ENCODE measurements at places on chromosomes 4 and X. TPM values are rescaled to one million over a fixed set of nuclear protein-coding genes. Genes with fewer than 3 reads are reported as not detected.

GRCh38 chr4:19857380-19857779 lies 394.3 kb upstream of the SLIT2 start:
- DNase-seq = peak; percentile 8

GAGE12E gene
- total RNA-seq = not detected

DNA sequence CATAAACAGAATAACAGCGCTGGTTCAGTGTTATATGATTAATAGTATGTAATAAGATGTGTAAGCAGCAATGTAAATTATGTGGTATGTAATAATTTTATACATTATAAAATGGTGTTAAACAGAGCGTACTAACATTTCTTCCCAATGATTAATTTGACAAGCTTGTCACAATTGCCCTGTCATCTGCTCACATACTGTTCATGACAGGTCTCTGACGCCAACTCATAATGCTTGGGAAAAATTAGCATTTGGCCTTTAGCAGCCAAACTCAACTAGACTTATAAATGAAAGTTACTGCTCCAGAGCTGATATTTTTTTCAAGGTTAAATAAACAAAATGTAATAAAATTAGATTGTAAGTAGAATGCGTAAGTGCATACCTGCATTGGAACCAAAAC lies 246.8 kb downstream of the TRAM1L1 start:
- DNase-seq = no peak

SULT1B1 gene
- total RNA-seq = 8.3 TPM

CCDC110 gene
- 0.44 TPM for total RNA-seq

DNA sequence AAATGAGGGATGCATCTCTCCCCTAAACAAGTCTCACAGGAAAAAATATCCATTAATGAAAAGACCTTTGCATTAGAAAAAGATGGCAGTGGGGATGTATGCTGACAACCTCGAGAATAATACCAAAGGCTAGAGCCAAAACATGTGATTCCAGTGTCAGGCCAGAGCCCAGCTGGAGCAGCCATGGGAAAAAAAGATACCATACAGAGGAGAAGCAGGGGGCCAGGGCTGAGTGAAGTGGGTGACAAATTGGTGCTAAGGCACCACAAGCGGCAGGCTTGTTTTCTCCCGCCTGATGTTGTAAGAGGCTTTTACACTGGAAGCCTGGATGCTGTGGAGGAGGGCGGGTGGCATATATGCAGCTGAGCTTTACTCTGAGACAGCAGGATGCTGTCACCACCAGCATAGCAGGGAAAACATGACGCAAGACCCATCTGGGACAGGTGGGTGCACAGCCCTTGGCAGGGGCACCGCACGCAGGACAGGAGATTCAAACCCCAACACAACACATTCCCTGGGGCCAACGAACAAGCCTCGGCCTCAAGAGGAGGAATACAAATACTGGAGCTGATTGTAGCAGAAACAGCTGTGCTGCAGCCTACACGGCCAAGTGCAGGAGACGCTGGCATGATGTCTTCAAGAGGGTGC lies 91.9 kb downstream of the TSPAN5 start:
- no peak for DNase-seq

- DNase-seq = no peak
These were observed 371.9 kb upstream of the NWD2 start for GRCh38 chr4:36872679-36873078.

- no peak for DNase-seq
These were observed 12.4 kb upstream of the MAOA start for GRCh38 chrX:43643662-43644061.

DNA sequence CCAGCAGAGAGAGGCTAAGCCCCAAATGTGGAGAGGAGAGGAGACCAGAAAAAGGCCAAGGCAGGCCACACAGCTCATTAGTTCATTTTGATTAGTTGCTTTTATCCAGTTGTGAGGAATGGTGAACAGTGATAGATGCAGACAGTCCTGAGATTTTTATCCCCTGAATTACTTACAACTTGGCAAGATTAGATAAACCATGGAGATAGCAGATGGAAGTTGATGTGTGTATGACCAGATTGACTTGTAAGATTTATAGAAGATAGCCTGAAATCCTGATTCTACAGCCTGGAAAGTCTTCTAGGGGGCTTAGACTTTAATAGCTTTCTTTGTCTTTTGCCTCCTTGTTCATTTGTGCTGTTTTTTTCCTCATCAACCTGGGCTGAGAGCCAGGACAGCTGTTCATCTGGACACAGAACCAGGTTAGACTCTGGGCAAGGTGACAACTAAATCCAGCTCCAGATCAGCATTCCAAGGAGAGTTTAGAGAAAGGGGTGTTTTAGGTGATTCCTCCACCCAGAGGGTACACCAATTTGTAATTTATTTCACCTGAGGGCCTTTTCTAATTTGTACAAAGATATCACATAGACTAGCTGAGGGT lies 215.5 kb downstream of the SPATA18 start:
- DNase-seq = no peak

- no peak for DNase-seq
These were observed 22.0 kb downstream of the OR13H1 start for GRCh38 chrX:131565909-131566308.

GRCh38 chr4:99847362-99847976 lies 30.8 kb downstream of the DAPP1 start:
- DNase-seq = no peak

DNA sequence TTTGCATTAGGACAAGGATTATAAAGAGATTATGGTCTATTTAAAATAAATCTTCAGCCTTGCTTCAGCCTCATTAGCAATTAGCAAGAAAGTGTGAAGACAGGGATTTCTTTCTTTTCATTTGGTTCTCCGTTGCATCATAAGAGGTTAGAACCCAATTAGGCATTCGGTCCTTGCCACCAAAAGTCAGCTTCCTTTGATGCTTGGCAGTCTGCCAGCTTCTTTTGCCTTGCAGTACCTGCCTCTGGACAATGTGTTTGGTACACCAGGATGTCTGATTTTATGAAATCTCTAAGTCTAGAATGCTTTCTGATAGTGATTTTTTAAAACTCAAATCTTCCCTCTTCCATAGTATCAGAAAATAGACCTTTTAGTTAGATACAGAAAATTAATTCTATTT lies 12.4 kb downstream of the SMIM20 start:
- no peak for DNase-seq

DNA sequence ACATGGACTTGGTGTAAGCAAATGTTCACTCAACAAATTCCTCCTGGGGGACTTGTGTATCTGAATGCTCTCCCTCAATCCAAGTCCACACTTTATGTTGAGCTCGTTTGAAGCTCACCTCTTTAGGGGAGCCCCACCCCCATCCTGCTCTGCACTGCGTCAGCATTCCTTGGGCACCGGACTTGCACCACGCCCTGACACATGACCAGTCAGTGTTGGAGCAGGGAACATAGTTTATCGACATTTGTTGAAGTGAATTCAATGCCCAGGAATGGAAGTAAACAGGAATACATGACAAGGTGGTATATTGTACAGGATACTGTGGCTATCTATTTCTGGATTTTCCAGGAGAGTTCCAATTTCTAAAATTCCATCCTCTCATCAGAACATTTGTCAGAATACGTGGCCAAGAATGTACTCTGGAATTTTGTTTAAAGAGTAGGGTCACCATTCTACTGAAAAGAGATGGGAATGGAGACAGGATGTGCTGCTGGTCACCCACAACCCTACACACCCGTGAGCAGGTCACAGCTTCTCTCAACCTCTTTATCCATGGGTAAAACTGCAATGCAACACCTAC lies 60.0 kb upstream of the LNX1 start:
- peak; percentile 95 for DNase-seq

DNA sequence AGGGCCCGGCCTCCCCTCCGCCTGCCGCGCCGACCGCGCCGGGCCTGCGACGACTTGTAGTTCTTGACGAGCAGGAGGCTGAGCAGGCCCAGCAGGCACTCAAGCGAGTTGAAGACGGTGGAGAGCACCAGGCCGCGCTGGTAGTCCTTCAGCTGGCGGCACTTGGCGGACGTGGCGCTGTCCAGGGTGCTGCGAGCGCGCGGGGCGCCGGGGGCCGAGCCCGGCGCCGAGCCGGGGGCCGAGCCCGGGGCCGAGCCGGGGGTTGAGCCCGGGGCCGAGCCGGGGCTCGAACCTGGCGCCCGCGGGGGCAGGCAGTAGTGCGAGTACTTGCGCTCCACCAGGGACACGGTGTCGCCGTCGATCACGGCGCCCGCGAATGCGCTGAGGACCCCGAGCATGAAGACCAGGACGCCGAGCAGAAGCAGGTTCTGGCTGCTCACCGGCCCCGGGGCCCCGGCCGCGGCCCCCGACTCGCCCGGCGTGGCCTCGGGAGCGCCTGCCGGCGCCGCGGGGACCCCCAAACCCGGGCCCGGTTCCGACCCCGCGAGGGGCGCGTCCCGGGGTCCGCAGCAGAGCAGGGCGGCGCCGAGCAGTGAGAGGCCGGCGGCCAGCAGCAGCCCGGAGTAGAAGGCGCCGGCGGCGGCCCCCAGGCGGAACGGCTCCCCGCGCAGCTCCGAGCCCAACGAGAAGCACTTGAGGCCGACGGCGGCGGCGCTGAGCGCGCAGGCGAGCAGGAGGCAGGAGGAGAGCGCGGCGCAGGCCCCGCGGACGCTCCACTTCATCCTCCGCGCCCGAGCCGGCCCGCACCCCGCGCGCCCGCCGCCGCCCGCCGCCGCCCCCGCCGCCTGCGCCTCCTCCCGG lies 584 bp downstream of the TMEM271 start:
- DNase-seq = peak; percentile 79

GRCh38 chr4:186472948-186473347 lies 82.4 kb downstream of the MTNR1A start:
- peak; percentile 29 for DNase-seq

MAGEA4 gene
- total RNA-seq = not detected

GRCh38 chr4:138259824-138260223 lies 17.7 kb upstream of the SLC7A11 start:
- DNase-seq = peak; percentile 83

GRCh38 chrX:31178064-31178768 lies 106.4 kb upstream of the FTHL17 start:
- no peak for DNase-seq

- peak; percentile 66 for DNase-seq
These were observed 16.8 kb downstream of the FGFR3 start for GRCh38 chr4:1809754-1810502.

FAM9A gene
- total RNA-seq = not detected

- DNase-seq = no peak
These were observed 193.9 kb upstream of the PCDH10 start for GRCh38 chr4:132955146-132955545.

DNA sequence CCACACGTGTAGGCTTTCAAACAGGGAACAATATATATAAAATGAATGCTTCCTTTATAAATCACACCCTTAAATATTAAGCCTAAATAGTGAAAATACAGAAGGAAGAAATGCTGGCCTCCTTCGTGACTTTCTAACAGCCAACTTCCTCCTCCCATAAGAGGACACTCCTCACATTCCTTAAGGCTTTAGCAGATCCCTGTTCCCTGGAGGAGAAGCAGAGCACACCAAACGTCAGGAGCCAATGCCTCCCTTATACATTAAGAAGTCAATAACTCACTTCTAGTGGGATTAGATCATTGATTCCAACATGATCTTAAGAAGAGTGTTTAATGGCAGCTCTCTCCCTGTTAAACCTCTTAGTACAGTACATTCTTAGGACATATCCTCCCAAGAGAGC lies 108.4 kb upstream of the FAM241A start:
- DNase-seq = no peak

GRCh38 chr4:163193717-163194116 lies 27.0 kb upstream of the NAF1 start:
- no peak for DNase-seq

DNA sequence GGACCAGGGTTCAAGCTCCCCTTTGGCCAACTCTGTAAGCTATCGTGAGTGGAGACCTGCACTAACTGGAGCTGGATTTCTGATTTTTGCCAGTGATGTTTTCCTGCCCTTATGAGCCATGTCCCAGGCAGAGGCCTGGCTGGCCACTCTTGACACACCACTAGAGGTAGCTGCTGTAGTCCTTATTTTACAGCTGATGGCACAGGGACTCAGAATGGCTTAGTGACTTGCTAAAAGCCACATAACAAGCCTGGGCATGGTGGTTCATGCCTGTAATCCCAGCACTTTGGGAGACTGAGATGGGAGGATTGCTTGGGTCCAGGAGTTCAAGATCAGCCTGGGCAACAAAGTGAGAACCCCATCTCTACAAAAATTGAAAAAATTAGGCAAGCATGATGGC lies 33.4 kb downstream of the CYTL1 start:
- DNase-seq = peak; percentile 49

GRCh38 chr4:146165221-146165620 lies 10.3 kb upstream of the LSM6 start:
- DNase-seq = no peak

DNA sequence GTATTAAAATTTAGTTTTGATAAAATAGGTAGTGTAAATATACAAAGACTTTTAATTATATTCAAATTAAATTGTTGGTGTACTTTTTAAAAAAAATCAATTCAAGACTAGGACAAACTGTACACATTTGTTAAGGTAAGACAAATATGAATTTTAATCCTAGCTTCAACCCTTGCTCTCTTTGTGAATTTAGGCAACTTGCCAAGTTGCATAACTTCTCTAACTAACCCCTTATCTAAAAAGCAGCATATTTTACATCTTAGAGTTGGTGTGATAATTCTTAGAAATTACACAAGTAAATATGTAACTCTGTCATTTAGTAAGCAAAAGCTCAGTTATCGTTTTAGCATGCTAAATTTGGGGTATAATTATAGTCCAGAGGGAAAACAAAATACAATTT lies 78.1 kb upstream of the FSTL5 start:
- no peak for DNase-seq

RRH gene
- not detected for total RNA-seq

REPS2 gene
- total RNA-seq = 5.2 TPM

DDX53 gene
- total RNA-seq = not detected

- no peak for DNase-seq
These were observed 335.0 kb upstream of the TENM3 start for GRCh38 chr4:181908168-181908567.

KDR gene
- 177 TPM for total RNA-seq

- no peak for DNase-seq
These were observed 73.2 kb downstream of the NFKB1 start for GRCh38 chr4:102574317-102574716.

GRCh38 chr4:98710831-98711230 lies 52.4 kb upstream of the TSPAN5 start:
- peak; percentile 43 for DNase-seq

- no peak for DNase-seq
These were observed 152.4 kb upstream of the SPIN4 start for GRCh38 chrX:63503541-63503940.

FSTL5 gene
- not detected for total RNA-seq

DNA sequence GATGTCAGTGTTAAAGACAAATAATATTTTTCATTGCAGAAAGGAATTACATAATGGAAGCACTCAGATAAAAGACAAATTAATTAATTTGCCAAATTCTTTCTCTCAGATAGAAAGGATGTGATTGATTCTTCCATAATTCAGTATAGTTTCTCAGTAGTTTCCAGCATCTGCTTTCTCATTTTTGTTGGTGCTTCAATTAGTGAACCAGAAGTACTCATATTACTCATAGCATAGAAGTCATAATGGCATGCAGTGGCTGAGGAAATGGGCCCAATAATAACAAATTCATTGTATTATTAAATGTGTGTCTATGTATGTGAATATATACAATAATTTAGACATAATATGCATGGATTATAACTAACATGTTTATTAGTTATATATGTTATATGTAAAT lies 393.3 kb upstream of the TRAM1L1 start:
- DNase-seq = no peak

GRCh38 chr4:143026459-143027170 lies 158.1 kb upstream of the USP38 start:
- no peak for DNase-seq

Measured in lung microvascular endothelial cell (primary cell).